ENCODE measurements at places on chromosomes 7 and 10.

DNA sequence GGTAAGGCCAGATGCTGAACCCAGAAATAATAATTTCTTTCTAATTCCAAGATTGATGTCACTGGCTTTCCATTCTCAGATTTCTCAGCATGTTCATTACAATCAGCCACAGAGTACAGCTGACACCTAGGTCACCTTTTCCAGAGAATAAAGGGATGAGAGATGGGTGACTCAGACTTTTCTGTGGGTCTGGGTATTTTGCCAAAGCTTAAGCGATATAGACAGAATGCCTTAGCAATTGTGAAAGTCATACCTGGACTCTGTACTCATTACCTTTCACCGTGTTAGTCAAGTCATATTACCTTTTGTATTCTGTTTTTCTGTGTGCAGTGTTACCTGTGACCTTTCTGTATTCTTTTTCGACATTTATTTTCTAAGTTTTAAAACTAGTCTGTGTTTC is 10.6 kb upstream of the PRTFDC1 start:
- no peak for DNase-seq

GRCh38 chr7:114531326-114531725 is 116.7 kb downstream of the FOXP2 start:
- no peak for DNase-seq

- no peak for DNase-seq
These were observed 35.3 kb upstream of the SRPK2 start for GRCh38 chr7:105423987-105424386.

DNA sequence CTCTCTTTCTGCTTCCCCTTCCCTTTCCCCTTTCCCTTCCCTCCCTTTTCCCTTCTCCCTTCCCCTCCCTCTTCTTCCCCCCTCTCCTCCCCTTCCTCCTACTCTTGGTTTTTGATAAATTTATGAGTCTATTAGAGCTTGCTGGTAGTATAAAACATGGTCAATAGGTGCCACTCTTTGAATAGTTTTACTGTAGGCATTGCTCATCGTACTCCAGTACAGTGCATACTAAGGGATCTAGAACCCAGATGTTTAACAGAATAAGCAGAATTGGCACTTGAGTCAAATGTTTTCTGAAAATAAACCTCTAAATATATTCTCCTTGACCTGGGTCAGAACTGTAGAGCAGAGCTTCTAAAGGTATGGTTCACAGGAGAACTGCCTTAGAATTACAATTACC is 126.7 kb downstream of the SORCS3 start:
- DNase-seq, result no peak

GRCh38 chr10:96910488-96911395 is 78.6 kb downstream of the LCOR start:
- DNase-seq, result peak; percentile 43

DNA sequence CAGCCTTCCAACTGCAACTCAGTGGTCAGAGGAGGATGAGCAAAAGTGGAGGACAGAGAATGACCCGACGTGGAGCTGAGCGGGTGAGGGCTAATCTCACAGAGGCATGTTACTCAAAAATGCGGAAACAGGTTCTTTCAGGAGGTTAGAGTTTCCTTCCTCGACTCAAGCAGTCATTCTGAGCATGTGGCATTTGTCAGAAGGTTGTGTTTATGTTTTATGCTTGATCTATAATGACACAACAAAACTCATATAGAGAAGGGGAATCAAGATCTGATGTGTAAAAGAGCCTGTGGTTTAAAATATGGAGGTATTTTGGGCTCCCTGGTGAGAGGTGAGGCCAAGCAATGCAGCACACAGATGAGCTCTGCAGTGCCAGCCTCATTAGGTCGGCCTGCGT is 311.4 kb downstream of the ADARB2 start:
- DNase-seq, result no peak

DNA sequence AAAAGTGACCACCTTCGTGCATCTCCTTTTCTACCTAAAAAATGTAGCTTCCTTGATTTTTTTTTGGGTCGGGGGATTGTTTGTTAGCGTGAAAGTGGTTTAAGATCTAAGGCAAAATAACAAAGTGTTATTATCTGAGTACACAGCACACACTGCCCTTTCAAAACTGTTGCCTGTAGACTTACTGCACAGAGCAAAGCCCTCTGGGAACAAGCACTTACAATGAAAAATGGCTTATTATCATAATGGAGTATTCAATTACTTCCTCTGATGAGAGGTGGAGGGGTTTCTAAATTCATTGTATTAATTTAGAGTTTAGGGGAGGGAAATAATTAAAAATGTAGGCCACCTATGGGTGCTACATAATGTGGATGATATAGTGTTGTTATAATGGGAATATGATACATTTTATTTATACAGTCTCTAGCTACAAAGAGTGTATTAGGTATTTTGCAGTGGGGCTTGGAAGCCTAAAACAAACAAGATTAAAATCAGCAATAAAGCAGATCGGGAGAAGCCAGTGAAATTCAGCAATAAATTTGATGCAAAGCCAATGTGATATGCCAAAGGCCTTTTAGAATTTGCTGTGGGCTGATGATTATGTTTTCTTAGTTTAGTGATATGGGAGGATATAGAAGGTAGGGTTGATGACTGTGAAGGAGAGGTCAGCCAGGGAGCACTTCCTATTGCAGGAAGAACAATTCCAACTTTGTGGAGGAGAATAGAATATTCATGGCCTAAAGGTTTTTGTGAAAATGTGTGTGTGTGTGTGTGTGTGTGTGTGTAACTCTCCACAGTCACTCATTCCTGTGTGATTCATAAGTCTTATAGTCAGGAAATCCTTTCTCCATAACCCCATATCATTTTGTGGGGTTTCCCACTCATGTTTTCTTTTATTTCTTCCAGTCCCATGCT is 17.7 kb upstream of the EXOC4 start:
- no peak for DNase-seq
